Thyroid gland (tissue), 4 donors: ENCODE measurements at places on chromosomes 1 and 21. TPM values are rescaled to one million over a fixed set of nuclear protein-coding genes. Genes with fewer than 3 reads are reported as not detected.

DNA sequence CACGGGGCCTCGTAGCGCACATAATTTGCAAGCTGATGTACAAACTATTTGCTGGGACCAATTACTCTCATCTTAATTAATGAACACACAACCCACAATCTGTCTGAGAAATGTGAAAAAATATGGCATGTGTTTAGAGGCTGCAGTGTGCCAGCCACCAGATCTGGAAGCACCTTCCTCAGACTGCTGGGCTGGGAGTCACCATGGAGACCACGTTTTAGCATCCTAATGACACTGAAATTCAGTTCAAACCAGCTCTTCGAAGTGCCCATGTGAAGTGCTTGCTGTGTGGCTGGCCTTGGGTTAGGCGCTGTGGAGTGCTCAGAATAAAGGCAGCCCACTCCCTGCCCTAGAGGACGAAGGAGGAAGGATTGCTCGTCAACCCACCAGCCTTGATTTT is 482.4 kb downstream of the OMA1 start:
- H3K4me1 ChIP-seq, result no peaks in the 10 kb centered on the region
- H3K4me3 ChIP-seq, result no peak overlapping the region
- no peak overlapping the region for H3K27ac ChIP-seq

CHIA gene
- total RNA-seq, result not detected

DNA sequence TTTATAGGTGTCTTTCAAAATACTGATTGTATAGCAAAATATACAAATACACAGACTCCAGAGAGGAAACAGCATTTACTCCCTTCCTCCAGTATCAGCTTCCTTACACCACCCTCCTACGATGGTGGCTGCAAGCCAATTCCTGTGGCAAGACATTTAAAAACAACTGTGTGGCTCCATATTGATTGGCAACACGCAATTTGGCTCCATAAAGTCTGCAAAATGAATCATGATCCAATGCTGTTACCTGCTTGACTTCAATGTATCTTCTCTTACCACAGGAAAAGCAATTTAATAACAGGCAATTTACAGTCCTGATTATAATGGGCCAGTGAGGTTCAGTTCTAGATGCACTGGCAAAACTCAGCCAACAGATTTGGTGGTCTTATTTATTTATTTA is 19.7 kb upstream of the ATP6V1G3 start:
- H3K4me1 ChIP-seq, result no peaks in the 10 kb centered on the region
- no peak for DNase-seq
- no peak overlapping the region for H3K4me3 ChIP-seq

TMPRSS2 gene
- total RNA-seq, result 16.2 TPM

SPTA1 gene
- total RNA-seq, result 0.11 TPM

TNFRSF14 gene
- total RNA-seq, result 36.3 TPM
